C1 segment of cervical spinal cord (tissue), 14 donors: ENCODE measurements at places on chromosomes 16 and 17.

- DNase-seq, result no peak
Measured at GRCh38 chr17:72984145-72984925, 108.2 kb downstream of the SLC39A11 start.

DNA sequence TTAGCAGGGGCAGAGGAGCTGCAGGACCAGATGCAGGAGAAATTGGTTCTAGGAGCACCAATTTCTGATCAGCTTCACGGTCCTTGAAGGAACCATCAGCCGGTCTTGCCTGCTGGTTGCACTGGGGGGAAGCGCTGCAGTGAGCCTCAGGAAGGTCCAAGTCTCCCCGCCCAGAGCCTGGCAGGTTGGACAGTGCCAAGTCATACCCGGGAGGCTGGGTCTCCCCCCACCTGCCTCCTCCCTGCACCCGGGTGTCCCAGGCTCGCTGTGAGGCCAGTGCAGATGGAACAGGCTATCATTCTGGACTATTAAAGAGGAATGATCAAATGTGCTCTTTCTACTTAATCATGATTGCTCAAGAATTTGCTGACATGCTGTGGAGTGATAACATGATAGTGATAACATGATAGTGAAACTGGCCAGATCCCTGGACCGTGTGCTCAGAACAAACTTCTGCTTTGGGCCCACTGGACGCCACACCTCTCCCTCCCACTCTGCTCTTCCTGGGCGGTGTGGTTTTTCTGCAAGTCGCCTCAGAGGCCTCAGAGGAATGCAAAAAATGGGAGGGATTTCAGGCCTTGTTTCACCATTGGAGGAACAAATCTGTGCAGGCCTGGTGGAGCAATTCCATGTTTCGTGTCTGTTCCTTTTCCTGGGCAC lies 236.0 kb downstream of the IRF8 start:
- no peak for DNase-seq

DNA sequence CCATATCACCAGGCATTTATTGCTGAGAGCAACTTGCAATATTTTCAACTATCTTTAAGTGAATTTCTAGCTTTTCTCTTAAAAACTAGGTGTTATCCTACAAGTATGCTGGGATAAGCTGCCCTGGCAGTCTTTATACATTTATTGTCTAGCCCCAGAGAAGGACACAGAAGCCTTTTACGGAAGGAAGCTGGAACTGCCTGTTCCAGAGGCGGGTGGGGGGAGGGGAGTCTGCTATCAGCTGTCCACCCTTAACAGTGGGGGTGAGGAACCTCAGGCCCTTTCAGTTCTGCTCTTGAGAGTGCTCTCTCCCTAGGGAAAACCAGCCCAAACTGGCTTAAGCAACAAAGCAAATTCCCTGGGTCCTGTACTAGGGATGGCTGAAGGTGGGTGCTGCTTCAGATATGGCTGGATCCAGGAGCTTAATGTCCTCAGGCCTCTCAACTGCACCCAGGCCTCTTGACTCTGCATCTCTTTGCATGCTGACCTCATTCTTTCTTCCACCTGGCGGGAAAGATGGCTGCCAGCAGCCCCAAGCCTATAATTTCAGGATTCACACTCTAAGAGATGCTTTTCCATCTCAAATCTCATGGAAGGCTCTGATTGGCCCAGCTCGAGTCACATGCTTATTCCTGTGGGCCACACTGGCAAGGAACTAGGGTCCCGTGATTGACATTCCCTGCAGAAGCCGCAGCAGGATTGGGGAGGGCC lies 16.6 kb downstream of the NAGPA start:
- DNase-seq, result no peak

GRCh38 chr17:17749921-17750320 lies 68.7 kb downstream of the RAI1 start:
- DNase-seq, result peak; percentile 46

DNA sequence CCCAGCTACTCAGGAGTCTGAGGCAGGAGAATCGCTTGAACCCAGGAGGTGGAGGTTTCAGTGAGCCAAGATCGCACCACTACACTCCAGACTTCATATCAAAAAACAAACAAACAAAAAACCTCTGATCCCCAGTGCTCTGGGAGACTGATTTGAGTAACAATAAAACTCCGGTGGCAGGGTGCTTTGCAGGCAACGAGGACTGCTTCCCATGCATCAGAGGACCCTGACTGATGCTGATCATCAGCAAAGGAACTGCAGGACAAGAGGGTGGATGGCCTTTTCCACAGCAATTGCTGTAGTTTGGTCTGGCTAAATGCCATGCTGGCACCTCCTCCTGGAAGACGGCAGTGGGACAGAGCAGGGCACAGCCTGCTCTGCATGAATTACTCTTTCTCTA lies 6.4 kb upstream of the SLC39A11 start:
- no peak for DNase-seq

DNA sequence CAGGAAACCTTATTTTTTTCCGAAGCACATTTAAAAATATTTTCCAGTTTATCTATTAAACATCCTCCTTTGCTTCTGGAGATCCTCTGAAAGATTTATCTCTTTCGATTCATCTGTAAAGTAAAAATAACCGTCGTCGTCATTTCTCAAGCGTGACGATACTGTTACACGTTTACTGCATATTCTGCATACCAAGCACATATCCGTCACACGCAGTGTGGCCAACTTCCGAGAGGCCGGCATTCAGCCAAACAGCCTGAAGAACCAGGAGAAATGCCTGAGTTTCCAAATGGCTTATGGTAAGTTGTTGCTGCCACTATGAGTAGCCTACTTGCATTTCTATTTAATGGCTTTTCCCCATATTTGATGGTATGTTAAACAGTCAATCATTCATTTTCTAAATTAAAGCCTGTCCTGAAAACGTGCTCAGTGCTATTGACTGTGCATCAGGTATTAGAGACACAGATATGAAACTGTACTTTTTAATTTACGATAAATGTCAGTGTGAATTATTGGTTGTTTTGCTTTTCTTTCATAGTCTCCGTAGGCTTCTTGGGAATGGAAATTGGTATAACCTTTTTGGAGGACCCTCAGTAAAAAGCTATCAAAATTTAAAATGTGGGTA lies 275.7 kb downstream of the WWOX start:
- DNase-seq, result no peak

- DNase-seq, result no peak
Measured at GRCh38 chr17:28295677-28296578, 23.1 kb upstream of the TMEM97 start.
